Activated T-helper 1 cell treated with anti-CD3 and anti-CD28 coated beads, Interleukin-2, amount 50 U/mL, for 16 hours (primary cell): ENCODE measurements at places on chromosomes 6 and 20.

- no peak for DNase-seq
Measured at GRCh38 chr6:25232479-25232878, 46.7 kb upstream of the CARMIL1 start.

DNA sequence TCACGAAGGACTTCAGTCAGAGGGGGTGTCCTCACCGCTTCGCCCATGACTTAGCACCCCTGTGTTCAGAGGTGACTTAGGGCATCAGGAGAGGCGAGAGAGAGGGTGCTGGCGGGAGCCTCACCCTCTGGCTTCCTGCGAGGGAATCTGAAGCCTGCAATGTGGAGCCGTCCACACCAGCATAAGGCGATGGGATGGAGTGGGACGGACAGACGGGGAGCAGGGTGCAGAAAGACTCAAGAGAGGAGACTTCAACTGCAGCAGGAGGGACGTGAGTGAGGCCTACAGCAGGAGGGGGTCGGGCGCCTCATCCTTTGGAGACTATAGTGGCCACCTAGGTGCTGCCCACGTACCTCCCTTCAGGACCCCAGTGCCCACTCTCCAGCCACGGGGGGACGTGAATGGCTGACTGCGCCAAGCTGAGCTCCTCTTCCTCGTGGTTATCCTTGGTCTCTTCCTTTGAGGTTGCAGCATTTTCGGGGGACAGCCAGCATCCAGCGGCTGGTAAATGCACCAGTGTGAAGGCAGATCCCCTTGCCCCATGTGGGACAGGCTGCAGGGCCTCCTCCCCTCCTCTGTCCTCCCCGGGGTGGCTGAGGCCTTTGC lies 26.9 kb upstream of the MLN start:
- DNase-seq, result no peak

- DNase-seq, result no peak
Measured at GRCh38 chr6:119283979-119284545, 65.5 kb downstream of the MAN1A1 start.

- no peak for DNase-seq
Measured at GRCh38 chr20:20078041-20078440, 25.7 kb downstream of the CFAP61 start.

DNA sequence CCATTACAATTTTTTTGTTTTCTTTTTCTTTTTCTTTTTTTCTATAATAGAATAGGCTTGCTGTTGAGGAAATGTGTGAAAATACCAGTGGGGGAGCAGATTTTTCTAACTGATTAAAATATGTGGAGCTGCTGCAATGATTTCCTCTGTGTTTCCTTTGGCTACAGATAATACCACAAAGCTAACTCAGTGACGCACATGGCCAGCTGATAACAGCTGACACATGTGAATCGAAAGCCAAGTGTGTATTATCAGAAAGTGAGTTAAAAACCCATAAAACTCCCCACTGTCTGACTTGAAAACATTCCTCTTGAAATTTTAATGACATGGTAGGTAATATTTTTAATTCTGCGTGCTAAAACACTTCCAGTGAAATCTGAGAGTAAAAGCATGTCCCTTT lies 70.8 kb upstream of the AHI1 start:
- DNase-seq, result no peak

DNA sequence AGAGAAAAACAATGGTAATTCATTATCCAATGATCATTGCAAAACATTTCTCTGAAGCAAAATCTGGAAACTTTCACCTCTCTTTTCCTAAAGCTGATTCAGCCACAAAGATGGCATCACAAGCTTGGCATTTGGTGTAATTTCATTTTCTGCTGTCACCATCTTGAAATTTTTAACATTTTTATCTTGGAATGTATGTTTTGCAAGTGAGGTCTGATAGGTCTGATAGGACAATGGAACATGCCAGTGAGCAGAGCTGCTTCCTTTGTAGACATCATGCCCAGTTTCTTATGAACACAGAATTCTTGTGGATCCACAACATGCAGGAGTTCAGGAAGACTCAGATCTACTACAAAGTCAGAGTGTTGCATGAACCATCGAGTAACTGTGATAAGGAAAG lies 969.6 kb downstream of the EYS start:
- no peak for DNase-seq

- no peak for DNase-seq
Measured at GRCh38 chr6:134535831-134536230, 217.9 kb upstream of the SGK1 start.

DNA sequence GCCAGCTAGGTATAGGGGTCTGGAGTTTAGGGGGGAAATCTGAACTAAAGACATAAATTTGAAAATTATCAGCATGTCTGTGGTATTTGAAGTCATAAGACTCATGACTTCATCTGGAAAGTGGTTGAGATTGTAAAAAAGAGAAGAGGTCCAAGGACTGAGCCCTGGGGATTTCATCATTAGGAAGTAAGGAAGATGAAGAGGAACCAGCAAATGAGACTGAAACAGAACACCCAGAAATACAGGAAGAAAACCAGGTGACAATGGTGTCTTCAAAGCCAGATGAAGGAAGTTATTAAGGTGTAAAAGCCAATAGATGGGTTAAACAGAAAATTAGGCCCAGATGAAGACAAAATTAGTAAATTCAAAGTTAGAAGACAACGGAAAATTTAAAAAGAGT lies 49.1 kb upstream of the UBR2 start:
- DNase-seq, result no peak

GRCh38 chr6:123681957-123682462 lies 45.3 kb upstream of the TRDN start:
- no peak for DNase-seq

DNA sequence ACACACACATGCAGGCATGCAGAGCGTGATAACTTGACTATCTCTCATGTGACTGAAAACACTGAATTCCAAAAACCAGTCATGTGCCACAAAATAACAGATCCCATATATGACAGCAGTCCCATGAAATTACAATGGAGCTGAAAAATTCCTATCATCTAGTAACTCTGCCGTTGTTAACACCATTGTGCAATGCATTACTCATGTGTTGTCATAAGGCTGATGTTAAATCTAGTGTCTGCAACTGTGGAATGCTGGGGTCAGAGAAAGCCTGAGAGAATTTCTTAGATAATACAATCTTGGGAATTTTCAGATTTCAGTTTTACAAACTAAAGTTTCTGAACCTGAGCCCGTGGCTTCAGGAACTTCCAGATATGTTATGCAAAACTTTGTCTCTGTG lies 70.2 kb downstream of the LYRM4 start:
- DNase-seq, result no peak

DNA sequence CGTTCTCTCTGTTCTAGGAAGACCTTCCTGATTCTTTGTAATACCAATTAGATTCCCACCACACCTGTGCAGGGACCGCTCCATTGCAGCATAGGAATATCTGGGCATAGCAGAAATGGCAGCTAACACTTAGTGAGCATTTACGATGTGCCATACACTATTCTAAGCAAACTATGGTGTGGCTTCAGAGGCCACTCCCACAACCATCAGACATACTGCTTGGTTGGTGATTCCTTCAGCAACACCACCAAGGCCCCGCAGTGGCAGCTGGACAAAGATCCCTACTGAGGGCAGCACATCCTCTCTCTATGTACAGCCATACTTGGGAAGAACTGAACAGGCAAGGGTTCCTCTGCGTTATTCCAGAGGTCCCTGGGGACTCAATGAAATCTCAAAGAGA lies 6.2 kb downstream of the KCNK5 start:
- DNase-seq, result no peak

GRCh38 chr20:58710481-58711265 lies 18.1 kb downstream of the NPEPL1 start:
- no peak for DNase-seq

DNA sequence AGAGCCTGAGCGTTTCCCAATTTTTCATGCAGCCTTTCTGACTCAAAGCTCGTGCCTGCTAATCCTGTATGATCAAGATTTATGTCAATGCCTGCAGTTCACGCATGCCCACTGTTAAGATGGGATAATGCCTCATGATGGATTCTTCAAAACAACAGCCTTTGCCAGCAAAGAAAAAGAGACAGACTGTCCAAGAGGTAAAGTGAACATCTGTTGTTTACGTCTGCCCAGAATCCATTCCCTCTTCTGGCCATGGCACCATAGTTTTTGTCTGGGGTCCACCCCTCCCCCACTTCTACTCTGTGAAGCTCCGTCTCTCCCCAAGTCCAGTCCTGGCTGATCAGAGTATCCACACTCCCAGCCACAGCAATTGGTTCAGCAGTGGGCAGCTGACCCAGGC lies 91.9 kb upstream of the EYA2 start:
- no peak for DNase-seq

- no peak for DNase-seq
Measured at GRCh38 chr6:43274127-43274915, 23.7 kb upstream of the SLC22A7 start.

DNA sequence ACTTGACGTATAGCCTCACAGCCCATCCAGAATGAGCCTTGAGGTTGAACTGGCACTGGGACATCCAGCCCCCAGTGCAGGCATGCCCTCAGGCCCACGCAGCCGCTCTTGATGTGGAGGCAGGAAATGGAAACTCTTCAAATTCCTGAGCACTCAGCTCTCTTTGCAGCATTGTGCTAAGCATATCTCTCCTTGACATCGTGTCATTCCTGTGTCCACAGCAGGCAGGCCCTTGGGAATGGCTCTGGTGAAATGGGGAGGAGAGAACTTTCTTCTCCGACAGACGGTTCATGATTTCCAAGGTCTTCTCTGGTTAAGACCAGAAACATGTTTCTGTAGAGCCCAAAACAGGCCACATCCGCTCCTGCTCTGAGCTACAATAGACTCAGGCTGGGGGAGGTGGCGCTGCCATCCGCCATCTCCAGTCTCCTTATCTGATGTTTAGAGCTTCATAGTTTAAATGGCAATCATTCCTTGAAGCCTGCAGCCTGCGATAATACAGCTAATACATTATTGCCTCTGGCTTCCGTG lies 248.8 kb downstream of the CDH4 start:
- DNase-seq, result no peak

DNA sequence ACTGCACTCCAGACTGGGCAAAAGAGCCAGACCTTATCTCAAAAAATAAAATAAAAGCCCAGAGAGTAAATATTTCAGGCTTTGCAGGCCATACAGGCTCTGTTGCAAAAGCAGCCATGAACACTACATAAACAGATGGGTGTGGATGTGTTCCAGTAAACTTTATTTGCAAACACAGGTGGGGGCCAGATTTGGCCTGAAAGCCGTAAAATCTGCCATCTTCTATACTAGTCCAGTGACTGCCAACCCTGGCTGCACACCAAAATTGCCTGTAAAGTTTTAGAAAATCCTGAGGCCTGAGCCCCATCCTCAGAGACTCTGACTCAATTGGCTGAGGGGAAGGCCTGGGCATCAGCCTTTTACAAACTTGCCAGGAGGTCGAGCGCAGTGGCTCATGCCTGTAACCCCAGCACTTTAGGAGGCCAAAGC lies 103.6 kb downstream of the ZMYND8 start:
- no peak for DNase-seq
